NCI-H2227 treated with DMSO at 0.1 percent for 48 hours (cell line): ENCODE measurements at places on chromosomes 2 and 18.

DNA sequence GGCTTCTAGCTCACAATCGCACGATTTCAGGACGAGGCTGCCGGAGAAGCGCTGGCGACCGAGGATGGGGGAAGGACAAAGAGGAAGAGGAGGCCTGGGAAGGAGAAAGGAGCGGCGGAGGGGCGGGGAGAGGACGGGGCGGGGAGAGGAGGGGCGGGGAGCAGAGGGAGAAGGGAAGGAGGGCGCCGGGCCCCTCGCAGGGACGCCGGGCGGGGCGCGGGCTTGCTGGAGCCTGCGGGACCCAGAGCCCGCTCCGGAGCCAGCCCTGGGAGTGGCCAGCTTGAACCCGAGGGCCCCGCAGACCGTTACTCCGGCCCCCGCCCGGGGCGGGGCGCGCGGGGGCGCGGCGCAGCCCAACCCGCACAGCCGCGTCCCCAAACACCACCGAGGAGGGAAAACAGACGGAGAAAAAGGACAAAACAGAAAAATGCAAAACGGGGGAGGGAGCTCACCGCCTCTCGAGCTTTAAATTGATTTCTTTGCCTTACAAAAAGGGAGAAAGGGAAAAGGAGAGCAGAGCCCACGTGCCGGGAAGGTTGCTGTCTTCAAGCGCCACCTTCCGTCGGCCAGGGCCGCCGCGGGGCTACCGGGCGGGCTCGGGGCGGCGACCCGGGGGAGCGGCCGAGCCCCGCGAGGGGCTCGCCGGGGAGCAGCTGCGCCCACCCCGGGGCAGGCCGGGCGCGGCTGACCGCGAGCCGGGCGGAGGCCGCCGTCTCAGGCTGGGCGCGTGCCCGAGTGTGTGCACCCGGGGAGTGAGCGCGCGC lies 781 bp upstream of the SOX11 start:
- DNase-seq: peak; percentile 78

DNA sequence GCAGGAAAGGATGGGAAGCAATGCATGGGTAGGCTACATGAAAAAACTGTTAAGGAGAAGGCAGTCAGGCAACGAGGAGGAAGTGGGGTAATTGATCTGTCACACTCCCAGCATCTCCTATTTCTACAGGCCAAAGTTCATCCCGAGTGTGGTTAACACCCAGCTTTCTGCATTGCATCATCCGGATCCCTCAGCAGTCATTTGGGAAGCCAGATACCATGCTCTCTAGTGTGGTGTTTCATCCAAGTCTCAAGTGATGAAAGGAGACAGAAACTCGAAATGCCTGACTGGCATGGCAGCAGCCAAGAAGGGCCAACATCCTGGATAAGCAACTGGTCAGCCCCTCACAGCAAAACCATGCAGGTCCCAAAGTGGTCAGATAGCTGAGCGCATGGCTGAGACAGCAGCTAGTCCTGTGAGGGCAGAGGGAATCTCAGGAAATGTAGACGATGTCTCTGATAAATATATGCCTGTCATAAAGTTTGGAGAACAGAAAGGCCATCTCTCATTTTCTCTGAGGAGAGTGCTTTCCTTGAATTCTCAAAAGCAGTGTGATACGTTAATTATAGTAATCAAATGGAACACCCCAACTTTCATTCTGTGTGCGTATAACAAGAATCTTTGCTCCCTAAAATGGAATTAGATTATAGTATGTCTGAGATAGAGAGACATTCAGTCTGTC lies 24.8 kb upstream of the HNRNPA3 start:
- DNase-seq: peak; percentile 38

DNA sequence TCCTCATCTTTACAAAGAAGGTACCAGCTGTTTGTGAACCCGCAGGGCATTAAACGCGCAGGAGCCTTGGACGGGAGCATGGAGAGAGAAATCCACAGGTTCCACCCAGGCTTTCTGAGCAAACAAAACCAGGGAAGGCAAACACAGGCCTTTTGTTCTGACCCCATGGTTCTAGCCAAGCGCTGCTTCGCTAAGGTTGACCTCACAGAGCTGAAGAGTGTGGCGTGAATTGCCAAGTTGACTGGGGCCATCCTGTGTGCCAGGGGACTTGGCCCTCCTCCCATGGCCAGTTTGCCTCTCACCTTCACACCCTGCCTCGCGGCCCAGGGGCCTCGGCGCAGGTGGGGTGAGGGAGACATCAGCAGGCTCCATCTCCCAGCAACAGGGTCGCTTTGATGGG lies 74.1 kb downstream of the VAPA start:
- no peak for DNase-seq

GRCh38 chr18:42418121-42418520 lies 463.1 kb downstream of the PIK3C3 start:
- DNase-seq: no peak

DNA sequence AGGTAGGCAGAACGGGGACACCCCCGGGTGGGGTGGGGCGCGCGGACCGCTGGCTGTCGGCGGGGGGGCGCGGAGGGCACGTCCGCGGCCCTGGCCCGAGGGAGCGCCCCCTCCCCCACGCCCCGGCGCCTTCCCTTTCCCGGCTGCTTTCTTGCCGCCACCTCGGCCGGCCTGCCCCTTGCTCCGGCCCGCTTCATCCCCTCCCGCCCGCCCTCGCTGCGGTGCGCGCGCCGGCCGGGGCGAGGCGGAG lies 443 bp downstream of the VAPA start:
- DNase-seq: no peak

DNA sequence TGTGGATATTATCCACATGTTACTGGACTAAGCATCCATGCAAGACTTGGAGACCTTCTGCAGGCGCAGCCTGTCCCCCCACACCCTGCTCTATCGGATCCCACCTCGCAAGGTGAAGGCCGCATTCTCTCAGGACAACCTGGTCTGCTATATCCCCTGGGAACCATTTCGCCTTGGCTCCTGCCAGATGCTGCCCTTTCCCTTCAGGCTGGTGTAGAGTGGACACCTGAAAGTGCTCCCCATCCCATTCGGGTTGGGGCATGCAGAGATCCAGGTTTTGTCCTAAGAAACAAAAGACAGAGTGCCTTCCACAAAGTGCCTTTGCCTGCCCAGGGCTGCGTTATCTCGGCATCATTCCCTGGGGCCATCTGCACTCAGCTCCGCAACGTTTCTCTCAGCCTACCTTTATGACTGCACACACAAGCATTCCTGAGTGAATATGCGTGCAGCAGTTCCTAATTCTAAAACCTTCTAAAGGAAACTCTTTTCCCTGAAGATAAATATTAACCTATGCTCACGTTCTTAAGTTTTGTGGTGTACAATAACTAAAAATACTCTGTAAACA lies 20.5 kb downstream of the FHL2 start:
- DNase-seq: no peak

DNA sequence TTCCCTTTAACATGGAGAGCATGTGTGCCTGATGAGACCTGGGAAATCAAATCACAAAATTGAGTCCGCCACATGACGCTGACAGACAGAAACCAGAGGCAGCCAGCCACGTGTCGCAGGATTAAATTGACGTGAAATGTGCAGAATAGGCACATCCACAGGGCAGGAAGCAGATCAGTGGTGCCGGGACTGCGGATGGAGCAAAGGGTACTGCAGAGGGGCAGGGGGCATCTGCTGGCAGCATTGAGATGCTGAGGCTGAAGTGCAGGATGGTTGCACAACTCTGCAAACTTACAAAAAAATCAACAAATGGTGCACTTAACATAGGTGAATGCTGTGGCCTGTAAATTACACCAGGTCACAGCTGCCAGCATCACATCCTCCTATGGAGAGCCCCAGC lies 48.2 kb upstream of the TUBA3E start:
- DNase-seq: no peak

- DNase-seq: peak; percentile 55
These were observed 17.3 kb upstream of the PSD4 start for GRCh38 chr2:113156278-113157117.

DNA sequence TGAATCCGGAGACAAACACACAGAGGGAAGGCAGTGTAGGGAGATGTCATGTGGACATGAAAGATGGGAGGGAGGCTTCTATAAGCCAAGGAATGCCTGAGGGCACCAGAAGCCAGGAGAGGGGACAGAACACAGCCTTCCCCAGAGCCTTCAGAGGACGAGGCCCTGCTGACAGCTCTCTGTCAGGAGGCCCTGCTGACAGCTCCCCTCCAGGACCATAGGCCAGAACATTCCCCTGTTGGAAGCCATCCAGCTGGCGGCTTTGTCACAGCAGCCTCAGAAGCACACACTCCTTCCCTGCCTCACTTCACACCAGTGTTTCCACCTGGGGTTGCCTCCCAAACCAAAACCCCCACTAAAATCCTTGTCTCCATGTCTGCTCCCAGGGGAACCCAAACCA lies 171.3 kb upstream of the ID2 start:
- DNase-seq: no peak

- no peak for DNase-seq
These were observed 91.6 kb downstream of the FAM161A start for GRCh38 chr2:61762292-61762691.

- DNase-seq: no peak
These were observed 9.4 kb upstream of the AGFG1 start for GRCh38 chr2:227462462-227462951.

GRCh38 chr2:64522843-64523428 lies 1.2 kb upstream of the AFTPH start:
- peak; percentile 69 for DNase-seq

GRCh38 chr2:25700221-25700660 lies 26.9 kb upstream of the DTNB start:
- peak; percentile 69 for DNase-seq

GRCh38 chr18:79780547-79780946 lies 17.2 kb upstream of the KCNG2 start:
- DNase-seq: no peak

DNA sequence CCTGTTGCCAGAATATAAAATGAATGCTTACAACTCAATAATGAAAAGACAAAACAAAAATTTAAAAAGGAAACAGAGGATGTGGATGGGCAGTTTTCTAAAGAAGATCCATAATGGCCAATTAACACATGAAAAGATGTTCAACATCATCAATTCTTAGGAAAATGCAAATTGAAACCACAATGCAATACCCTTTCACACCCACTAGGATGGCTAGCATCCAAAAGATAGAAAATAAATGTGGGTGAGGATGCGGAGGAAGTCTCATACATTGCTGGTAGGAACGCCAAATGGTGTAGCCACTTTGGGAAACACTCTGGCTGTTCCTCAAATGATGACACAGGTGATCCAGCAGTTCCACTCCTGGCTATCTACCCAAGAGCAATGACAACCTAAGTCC lies 130.5 kb downstream of the TNS1 start:
- DNase-seq: no peak

DNA sequence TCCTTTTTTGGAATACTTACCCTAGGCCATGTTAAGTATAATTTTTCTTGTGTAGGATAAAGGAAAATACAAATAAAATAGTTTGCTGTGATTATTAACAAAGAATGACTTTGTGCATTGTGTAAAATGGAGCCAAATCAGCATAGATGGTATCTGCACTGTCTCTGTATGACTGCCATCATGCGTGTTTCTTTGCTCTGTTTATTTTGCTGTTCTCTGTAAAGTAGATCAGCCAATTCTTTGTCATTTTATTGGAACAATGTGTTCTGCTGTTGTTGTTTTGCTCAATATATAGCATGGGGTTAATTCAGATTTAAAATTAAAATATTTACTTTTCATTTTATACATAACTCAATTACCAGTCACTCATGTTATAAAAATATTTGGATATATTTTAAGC lies 181.3 kb upstream of the UBE2E3 start:
- DNase-seq: no peak

DNA sequence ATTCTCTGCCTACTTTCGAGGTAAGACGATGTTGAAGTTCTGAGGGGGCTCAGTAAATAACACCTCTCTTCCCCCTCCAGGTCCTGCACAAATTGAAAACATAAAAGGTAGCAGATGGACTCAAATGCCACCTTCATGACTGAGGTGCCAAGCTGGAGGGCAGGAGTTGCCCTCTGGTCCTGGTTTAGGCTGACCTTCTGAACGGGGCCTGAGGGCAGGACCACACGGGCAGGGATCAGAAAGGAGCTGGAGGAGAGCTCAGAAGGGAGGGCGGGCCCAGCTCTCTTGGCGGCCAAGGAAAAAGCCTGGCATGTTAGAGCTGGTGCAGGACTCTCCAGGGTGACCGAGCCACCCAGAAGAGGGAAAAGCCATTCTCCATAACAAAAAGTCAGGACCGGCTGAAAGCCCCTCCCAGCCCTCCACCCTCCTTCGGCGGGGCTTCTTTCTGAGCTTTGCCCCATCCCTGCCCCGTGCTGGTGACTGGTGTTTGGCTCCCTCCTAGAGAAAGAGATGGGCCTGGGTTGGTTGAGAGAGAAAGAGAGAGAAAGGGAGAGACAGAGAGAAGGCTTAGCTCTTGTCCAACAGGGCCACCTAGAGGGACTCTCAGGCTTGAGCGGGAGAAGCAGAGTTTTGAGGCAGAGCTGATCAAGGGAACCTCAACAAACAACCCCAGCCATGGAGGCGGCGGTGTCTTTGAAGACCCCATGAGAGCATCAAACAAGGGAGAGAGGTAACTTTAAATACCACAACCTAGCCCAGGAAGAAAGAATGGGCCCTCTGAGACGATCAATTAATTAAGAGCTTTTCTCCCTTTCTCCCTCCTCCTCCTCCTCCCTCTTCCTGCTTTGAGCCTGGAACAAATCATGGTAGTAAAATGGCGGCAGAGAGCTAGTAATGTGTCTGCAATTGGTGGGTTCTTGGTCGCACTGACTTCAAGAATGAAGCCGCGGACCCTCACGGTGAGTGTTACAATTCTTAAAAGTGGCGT lies 50.8 kb downstream of the WIPF1 start:
- no peak for DNase-seq

DNA sequence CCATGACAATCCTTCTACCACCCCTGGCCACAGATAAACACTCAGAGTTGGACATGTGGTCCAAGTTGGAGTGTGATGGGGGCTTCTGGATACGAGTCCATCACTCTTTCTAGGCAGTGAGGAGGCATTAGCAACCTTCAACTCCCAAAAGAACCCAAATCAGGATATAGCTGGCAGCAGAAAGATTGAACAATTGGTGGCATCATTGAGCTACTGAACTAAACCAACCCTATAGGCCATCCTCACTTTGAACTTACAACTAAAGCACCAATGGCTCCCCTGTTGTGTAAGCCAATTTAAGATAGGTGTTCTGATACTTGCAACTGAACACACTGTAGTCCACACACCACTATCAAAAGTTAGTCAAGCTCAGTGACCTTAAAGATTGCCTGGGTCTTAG lies 24.0 kb upstream of the MARCO start:
- DNase-seq: no peak

DNA sequence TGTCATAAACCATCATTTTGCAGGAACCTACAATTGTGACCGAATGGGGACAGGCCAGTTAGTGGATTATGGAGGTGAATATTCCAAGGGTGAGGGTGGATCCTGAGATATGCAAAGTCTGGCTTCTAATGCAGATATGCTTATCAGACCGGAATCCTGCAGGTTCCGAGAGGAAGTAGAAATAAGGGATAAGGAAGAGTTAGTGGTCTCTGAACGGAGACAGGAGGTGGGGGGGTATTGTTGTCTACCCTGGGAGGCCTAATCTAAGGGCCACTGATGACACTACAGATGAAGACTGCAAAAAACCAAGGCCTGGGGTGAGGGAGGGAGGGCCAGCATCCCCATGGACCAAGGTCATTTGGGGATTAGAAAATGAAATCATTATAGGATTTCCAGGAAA lies 67.7 kb upstream of the GATA6 start:
- no peak for DNase-seq

- no peak for DNase-seq
These were observed 196.0 kb upstream of the VRK2 start for GRCh38 chr2:57850415-57851130.
